A549 (cell line): ENCODE measurements at places on chromosomes 16 and 17.

- DNase-seq, result no peak
Observed at GRCh38 chr16:88764913-88765349, 20.1 kb downstream of the PIEZO1 start.

DNA sequence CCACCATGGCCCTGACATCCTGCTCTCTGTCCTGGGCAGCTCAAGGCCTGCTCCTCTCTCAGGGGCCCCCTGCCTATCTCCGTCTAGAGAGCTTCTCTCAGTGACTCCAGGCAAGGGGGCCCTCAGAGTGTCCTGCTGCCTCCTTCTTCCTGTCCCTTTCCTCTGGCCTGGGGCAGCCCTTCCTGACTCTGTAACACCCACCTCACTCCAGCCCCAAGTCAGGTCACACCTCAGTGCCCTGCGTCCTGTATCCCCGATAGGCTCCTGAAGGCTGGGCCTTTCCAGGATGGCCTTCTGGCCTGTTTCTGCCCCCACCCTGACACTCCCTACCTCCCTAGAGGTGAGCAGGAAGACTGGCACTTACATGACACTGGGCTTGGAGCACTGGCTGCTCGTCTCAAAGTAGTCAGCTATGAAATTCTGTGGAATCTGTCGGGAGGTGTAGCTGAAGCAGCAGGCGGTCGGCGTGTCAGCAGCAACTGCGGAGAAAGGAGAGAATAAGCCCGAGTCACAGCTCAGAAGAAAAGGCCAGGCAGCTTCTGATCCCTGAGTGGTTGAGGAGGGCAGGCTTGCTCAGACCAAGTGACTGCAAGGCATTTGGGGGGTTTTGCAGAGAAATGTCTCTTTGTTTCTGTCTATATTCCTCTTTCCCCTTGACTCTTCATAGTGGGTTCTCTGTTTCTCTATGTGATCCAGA lies 976 bp downstream of the CCL3L1 start:
- no peak for DNase-seq

- DNase-seq, result no peak
Observed at GRCh38 chr17:72587156-72587555, 466.3 kb downstream of the SOX9 start.

- DNase-seq, result peak; percentile 66
Observed at GRCh38 chr16:57675741-57676551, 7.8 kb downstream of the ADGRG3 start.

GRCh38 chr16:48330189-48330840 lies 54.9 kb downstream of the SIAH1 start:
- no peak for DNase-seq

DNA sequence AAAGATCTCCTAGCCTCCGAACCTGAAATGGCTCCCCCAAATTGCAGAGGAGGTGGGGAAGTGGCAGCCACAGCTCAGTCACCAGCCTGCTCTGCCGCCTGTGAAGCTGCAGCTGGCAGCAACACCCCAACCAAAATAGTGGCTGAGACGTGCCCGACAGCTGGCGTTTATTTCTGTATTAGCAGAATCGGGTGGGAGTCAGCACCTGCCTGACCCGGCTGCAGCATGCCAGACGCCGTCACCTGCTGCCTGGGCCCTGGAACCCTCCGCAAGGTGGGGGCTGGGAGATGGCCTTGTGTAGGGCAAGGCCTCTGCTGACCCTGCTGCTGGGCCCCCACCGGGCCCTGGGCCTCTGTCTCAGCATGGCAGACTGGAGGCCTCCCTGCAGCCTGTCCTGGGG lies 17.5 kb upstream of the PABPN1L start:
- no peak for DNase-seq

DNA sequence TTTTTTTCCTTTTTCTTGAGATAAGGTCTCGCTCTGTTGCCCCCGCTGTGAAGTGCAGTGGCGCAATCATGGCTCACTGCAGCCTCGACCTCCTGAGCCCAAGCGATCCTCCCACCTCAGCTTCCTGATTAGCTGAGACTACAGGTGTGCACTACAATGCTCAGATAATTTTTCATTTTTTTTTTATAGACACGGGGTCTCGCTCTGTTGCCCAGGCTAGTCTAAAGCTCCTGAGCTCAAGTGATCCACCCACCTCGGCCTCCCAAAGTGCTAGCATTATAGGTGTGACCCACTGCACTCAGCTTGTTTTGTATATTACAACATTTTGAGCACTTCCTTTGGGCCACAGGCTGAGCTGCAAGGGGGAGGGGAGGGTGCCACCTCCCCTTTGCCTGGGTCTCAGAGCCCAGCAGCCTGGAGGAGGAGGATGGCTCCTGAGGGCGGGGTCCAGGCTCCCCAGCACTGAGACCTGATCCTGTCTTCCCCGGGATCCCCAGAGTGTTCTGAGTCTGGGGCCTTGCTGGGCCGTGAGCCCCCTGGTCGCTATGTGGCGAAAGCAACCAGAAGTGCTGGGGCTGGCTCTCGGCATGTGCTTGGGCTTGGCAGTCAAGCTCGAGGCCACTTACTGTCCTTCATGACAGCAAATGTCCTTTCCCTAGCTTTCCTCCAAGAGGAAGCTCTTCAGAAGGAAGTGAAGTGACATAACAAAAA lies 8.1 kb downstream of the DEF8 start:
- no peak for DNase-seq

DNA sequence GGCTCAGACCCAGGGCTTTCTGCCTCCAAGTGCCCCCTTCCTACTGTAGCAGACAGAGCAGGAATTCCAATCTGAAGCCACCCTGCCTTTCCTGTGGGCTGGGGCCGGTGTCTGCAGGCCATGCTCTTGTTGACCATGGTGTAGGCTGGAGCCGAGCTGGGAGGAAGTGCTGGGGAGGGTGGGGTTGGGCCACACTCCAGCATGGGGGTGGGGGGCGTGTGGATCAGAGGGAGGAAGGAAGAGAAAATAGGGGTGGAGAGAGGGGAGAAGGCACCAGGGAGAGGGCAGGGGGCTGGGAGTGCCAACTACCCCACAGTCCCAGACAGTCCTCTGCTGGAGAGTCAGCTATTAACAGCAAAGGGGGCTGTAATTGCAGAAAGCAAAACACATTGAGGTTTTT lies 54.3 kb upstream of the JPH3 start:
- DNase-seq, result no peak

DNA sequence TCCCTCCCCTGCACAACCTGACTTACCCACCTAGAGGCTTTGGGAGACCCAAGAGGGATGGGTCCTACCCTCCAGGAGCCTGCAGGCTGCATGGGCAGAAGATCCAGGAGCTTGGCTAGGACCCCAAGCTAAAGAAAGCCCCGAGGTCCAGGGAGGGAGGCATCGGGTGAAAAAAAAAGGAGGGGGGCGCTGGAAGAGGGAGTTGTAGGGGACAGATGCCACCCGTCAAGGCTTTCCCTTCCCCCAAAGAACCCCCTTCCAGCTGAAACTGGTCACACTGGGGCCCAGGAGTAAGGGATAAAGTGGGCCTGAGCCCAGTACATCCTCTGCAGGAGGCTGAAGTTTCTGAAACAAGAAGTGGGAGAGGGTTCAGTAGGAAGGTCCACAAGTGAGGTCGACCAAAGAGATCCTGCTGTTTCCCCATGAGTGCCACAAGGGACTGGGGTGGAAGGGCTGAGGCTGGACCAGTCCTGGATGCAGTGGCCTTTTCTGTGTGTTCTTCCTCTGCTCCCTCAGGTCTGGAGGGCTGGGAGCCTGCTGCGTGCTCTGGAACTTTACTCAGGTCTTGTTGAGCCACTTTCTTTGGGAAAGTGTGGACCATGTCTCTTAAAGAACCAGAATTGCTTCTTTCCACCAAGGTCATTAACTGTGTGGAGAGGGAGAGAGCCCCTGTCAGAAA lies 14.2 kb upstream of the CBFB start:
- DNase-seq, result no peak

- peak; percentile 68 for DNase-seq
Observed at GRCh38 chr17:21689604-21690003, 2.7 kb upstream of the KCNJ18 start.
